ENCODE measurements at places on chromosomes 1 and 21. TPM values are rescaled to one million over a fixed set of nuclear protein-coding genes. Genes with fewer than 3 reads are reported as not detected.
A peak's percentile ranks its signal among the peaks of the same experiment; 100 is the strongest.

GRCh38 chr1:210597555-210598134 is 268.9 kb downstream of the HHAT start:
- DNase-seq, result peak; percentile 98

DNA sequence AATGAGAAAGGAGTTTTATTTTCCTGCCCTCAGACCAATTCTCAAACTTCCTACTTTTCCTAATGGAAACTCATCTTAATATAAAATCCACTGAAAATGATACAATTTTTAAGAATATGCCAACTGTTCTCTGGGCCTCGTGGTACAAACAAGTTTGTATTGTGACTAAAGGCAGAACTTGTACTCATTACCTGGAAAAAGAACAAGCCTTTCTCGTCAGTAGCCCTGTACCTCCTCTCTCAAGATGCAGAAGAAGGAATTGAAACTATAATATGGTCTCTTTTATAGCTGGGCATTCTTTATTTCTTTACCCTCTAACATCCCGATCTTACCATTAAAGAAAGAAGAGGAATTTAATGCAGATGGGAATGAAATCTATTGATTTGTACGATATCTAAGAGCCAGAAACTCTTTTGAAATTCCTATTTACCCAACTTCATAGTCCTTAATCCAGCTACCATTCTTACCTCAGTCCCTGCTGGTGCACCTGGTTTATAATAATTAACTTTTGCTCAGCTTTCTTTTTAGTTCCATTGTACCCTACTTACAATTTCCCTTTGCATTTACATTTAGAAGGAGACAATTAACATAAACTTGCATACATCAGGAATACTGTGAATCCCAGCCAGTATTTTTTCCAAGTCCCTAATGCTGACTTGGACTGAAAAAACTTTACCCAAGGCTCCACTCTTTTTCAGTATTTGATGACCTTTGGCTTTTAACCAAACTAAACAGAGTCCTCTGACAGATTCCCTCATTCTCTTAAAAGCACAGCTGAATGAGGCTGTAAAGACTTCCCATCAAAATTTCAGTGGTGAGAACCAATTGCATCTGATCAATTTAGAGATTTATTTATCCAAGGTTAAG is 1162.4 kb downstream of the BRINP3 start:
- DNase-seq, result no peak

DNA sequence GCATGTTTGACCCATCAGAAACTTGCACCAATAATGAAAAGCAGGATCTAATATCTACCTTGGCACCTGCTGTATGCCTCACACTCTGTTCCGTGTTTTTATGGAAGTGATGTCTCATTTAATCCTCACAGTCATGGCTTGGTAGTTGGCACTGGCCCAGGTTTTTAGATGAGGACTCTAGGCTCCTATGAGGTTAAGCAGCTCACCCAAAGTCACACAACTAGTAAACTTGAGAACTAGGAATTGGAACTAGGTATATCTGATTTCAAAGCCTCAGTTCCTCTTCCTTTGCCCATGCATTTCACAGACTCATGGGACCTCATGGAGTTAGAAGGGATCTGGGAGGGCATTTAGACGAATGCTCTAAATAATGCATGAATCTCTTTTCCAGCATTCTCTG is 21.3 kb upstream of the TARBP1 start:
- no peak for DNase-seq

- no peak for DNase-seq
Observed at GRCh38 chr1:183319051-183319450, 99.1 kb downstream of the NMNAT2 start.

- DNase-seq, result peak; percentile 52
Observed at GRCh38 chr1:230047114-230047865, 19.7 kb upstream of the GALNT2 start.

- no peak for DNase-seq
Observed at GRCh38 chr1:53731043-53731600, 7.8 kb downstream of the GLIS1 start.

DNA sequence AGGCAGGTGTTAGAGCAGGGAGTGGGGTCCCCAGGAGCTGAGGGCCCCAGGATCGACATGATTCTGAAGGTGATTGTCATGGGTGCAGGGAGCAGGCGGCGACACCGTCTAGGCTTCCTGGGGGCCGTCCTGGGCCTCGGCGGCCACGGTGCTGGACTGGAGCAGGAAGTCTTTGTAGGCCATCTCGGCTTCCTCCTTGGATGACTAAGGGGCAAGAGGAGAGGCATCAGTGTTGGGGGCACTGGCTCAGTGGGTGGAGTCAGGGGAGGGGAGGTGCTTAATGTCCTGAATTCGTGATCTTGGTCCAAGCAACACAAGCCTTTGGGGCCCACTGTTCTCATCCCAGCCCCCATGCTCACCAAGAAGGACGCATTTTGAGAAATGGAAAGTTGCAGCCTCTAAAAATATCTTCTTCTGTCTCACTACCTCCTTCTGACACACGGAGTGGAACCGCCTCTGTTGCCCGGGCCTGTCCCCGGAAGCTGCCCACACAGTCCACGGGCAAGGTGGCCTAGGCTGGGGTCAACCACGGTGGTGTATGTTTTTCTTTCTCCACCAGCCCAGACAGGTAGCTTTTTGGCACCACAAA is 8.6 kb upstream of the FCMR start:
- no peak for DNase-seq

GRCh38 chr1:223747838-223748335 is 35.5 kb downstream of the CAPN2 start:
- DNase-seq, result peak; percentile 79

DNA sequence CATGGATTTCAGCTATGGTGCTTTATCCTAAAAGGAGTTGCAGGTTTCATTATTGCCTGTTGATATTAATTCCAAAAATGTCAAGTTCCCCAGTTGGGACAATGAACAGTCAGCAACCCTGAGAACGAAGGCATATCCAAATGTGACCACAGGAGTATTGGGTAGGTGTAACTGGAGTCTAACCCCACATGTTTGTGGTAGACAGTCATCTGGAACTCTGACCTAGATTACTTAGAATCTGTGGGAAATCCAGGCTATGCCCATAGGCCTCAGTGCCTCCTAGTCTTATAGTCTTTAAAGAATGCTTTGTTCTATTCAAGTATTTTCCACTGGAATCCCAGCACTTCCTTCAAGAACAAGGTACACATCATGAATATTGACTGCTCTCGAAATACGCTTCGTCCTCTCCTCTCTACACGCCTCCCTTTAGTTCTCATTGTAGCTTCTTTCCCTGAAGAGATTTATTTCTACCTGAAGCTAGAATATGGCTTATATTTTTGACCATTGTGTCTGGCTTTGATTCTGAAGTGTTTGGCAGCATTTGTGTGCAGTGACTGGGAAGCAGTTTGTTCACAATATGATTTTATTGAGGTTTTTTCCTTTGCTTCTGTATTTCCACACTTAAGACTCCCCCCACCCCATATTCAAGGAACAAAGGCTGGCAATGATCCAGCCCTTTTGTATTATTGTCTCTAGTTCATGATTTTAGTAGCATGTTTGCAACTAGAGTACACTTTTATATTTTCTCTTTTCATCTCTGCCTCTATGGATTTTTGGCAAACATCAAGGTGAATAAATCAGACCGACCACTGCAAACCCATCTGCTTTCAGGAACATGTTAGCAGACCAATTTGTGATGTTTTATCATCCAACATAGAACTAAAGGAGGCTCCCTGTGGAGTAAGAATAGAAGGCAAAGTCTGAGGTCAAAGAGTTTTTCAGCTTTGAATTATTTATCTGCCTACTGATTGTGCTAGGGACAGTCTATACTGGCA is 178.6 kb downstream of the GPR52 start:
- peak; percentile 10 for DNase-seq

- no peak for DNase-seq
Observed at GRCh38 chr1:175504875-175505555, 238.4 kb downstream of the TNR start.

FCAMR gene
- not detected for total RNA-seq

ADAMTS1 gene
- total RNA-seq, result 7.7 TPM

C1orf141 gene
- not detected for total RNA-seq

Data from A172 (cell line).